ENCODE measurements at places on chromosomes 5 and 9.

DNA sequence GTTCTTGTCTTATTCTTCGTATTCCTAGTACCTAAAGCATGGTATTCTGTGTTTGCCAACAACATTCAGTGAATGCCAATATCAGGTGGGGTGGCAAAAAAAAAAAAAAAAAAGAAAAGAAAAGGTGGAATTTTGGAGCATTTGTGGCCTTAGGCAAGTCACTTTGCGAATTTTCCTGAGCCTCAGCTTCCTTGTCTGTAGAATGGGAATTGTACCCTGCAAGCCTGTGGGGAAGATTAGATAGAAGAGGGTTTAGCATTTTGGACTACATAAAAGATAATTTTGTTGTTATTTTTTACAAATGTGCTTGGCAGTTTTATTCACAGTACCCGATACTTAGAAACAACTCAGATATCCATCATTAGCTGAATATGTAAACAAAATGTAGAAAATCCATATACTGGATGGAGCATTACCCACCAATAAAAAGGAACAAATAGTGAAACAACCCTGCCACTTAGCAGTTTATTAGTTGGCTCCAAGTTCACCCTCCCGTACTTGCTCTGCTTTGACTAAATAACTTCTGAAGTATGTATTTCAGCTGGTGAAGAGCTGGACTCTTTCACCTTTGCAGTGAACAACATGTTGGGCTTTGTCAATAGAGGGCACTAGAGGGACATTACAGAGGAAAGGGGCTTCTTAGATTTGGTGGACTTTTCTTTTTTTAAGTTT is 13.6 kb downstream of the UBE2D2 start:
- DNase-seq, result no peak

DNA sequence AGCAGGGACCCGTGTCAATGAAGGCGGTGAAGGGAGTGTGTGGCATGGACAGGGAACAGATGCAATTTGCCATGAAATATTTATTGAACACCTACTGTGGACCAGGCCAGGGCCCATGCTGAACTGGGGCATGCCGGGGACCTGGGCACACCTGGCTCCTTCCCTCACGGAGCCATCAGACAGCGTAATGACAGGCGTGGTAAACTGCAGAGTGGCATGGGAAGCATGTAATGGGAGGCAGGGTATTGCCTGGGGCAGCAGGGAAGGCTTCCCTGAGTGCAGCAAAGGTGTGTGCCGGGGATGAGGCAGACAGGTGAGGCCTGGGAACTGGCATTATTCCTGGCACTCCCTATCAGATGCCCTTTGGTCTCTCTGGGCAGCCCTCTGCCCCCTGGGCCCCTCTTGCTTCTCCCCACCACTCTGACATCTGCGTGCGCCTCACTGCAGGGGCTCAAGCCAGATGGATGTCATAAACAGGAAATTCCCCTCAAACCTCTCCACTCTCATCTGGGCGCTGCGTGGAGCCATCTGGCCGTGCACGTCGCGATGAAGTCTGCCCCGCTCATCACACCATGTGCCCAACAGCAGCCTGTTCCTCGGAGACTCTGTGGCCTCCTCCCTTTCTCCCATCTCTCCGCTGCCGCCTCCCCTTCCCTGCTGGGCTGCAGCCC is 67.6 kb downstream of the HMCN2 start:
- DNase-seq, result no peak

DNA sequence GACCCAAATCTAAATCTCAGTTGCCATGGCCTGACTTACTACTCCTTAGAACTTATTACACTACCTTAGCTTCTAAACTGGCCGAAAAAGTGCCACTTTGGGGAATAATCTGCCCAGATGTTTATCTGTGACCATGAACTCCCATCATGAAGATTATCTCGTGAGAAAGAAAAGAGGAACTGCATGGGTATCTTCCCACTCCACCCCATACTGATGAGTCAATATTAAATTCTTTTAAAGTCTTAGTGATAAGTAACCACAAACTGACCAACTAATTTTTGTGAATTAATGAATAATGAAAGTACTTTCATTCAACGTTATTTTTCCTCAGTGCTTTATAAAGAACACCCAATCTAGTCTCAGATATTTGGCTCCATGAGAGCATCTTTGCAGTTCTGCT is 493.5 kb downstream of the EBF1 start:
- no peak for DNase-seq

DNA sequence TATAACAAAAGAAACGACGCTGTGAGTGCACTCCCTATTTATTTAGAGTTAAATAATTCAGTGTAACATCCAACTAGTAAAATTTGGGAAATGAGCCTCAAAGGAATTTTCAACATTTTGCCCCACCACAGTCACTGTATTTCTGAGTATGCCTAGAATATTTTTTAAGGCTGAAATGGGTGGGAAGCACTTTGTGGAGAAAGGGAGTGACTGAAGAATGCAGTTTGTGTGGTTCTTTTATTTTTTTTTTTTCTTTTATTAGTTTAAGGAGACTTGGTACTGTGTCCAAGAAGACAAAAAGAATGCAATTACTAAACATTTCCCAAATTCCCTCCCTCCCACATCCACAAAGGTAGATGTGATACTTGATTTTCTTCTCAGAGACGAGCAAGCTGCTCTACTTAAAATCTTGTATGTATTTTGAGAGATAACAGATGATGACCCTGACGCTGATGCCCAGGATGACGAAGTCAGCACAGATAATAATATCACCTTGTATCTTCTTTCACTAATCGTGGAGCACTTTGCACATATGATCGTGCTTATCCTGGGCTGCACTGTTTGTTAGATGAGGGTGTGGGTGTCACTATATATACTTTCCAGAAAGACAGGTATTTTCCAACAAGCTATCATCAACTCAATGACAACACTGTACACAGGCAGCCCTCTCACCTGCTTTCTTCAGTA is 586.3 kb downstream of the RAB3C start:
- DNase-seq, result no peak

DNA sequence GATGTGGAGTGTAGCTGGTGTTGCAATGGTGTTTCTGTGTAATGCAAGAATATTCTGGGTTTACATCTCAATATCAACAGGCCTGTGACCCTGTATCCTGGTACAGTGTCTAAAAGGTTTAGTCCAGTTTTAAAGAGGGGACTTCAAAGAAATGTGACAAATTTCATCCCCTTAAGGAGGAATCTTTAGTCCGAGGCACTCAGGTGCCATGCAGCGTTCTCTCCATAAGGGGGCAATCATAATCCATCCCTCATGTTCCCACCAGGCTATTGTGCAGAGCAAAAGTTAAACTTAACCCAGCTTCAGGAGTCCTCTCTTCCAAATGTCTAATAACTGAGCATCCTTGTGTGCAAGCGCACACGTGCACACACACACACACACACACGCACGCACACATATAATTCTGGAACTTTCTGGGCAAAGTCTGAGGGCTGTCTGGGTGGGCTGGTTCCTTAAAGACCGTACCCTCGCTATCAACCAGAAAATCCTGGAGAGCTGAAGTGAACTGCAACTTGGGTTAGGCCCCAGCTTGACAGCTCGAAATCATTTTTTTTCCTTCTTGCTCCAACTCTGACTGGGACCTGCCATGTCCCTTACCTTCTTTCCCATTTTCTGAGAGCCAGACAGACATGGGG is 46.0 kb downstream of the CRB2 start:
- no peak for DNase-seq

GRCh38 chr5:14928661-14929060 is 57.1 kb upstream of the ANKH start:
- DNase-seq, result no peak

DNA sequence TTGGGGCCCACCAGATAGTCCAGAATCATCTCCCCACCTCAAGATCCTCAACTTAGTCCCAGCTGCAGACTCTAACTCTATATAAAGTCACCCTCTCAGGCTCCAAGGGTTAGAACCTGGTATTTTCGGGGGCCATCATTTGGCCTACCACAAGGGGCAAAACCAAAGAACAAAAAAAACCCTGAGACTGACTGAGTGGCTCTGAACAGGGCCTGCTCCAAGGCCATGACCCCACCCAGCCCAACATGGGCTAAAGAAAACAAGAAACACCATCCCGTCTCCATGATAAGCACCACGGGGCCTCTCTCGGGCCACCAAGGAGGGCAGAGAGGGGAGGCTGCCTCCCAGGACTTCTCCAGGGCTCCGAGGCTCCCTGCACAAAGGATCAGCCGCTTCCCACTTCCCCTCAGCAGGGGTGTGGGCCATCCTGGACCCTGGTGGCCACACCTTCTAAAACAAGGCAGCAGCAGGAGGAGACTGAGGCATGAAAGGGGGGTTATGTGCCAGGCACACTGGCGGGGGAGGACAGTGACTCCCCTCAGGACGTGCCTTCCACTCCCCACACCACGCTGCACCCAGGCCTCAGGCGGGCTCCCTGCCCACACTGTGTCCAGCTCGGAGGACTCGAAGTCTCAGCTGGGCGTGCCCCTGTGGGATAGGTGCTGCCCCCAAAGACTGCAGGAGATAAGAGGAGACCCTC is 51.5 kb downstream of the SEMA4D start:
- DNase-seq, result no peak

GRCh38 chr9:111559000-111559610 is 34.1 kb downstream of the ZNF483 start:
- DNase-seq, result no peak

- no peak for DNase-seq
Observed at GRCh38 chr5:164326219-164326618, 820.8 kb downstream of the MAT2B start.

GRCh38 chr9:33135470-33135958 is 31.6 kb downstream of the B4GALT1 start:
- no peak for DNase-seq

DNA sequence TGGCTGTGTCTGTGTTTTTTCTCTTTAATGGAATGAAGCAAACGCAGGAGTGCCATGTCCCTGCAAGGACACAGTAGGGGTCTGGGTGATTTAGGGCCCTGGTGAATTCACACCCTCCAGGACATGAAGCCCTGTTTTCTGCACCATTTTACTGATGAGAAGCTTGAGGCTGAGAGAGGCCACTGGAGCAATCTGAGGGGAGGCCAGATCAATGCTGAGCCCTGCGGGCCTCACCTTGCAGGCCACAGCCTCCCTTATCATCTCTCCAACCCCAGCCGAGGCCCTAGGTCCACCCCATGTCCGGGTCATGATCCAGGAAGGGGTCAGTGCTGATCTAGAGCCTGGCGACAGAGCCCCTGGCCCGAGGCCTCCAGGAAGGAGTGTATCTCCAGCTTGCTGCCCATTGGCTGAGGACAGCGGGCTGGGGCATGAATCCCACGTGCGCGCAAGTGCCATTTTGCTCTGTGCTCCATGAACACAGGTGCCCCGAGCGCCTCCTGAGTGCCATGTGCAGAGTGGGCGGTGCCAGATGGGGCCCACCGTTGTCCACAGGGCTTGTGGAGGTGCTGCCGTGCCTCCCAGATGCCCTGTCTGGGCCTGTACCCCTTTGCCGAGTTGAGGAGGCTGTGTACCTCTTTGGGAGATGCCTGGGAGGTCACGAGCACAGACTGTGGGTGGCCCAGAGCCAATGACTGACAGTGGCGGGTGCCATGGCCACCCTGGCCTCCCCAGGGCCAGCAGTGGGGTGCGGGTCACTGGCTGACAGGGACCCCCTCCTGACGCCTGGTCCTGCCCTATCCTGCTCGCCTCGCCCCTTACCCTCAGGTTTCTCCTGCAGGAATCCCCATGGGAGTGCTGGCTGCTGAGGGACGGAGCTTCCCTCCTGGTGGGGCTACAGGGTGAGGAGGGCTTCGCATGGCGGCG is 32.3 kb upstream of the LPCAT1 start:
- no peak for DNase-seq

- DNase-seq, result no peak
Observed at GRCh38 chr9:22049411-22049810, 40.3 kb upstream of the CDKN2B start.

GRCh38 chr5:56737002-56737621 is 78.2 kb upstream of the MAP3K1 start:
- DNase-seq, result no peak

DNA sequence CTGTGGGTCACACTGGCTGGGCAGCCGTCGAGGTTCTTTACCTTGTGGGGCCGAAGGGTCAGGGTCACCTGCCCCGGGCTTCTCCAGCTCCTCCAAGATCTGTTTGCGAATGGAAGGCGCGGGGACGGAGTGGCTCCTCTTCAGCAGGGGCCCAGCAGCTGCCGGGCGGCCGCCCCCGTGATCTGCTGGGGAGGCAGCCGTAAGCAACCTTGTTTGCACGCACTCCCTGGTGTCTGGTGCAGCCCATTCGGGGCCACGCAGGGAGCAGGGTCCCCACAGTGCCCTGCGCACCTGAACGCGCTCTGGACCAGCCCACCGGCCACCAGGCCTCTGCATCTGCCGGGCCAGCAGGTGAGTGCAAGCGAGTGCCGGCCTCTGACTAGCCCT is 34.9 kb downstream of the PNPLA7 start:
- DNase-seq, result no peak

GRCh38 chr5:164361986-164362385 is 856.6 kb downstream of the MAT2B start:
- no peak for DNase-seq

- no peak for DNase-seq
Observed at GRCh38 chr9:91908746-91909145, 41.3 kb downstream of the ROR2 start.

DNA sequence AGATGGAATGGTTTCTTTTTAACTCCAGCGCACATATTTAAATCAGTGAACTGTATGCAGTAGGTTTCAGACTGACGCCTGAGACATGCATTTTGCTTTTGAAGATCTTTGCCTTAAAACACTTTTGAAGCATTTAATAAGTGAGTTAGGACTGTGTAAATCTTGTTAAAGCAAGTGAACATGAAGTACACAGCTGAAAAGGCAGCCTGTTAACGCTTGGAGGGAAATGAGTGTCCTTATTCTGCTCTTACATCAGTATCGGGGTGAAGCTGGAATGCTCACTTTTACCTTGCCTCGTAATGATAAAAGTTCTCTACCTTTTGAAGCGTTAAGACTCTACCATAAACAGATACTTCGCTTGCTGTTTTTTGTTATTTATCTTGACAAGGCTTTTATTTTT is 552.2 kb downstream of the ZNF608 start:
- DNase-seq, result no peak

DNA sequence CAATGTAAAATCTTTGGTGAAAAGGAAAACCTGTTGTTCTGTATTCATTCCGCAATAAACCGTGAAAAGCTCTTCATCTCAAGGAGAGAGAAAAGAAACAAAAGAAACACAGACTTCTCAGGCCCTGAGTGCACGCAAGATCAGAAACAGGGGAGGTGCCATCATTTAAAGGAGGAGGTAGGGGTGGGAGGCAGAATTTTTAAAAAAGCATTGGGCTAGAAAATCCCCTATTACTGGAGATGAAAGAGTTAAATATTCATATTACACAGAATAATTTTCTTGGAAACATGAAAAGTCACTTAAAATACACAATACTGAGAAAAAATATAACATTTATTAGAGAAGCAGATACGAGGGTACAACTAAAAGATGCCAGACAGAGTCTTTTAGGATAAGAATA is 56.3 kb downstream of the USP20 start:
- no peak for DNase-seq

DNA sequence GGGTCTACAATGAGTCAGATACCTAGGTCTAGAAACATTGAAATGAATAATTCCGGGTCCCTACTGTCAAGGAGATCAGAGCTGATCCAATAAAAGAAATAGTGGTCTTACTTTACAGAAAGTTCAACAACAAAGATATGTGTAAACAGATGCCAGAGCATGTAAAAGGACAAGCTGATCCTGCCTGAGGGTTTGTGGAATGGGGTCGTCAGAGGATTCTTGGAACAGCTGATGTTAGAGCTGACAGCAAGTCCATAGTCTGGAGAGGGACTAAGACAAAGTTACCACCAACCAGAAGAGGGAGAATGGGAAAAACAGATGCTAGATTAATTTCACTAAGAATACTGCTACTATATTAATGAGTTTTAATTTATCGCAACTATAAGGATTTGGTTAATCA is 71.5 kb downstream of the FREM1 start:
- no peak for DNase-seq

GRCh38 chr9:4506490-4506889 is 16.2 kb downstream of the SLC1A1 start:
- DNase-seq, result no peak

All from stimulated activated CD4-positive, alpha-beta T cell treated with anti-CD3 and anti-CD28 coated beads, TNF-alpha, amount 100 ng/mL, for 1 hour (primary cell).